Stimulated activated CD8-positive, alpha-beta memory T cell treated with anti-CD3 and anti-CD28 coated beads, Interleukin-4, amount 100 ng/mL, for 48 hours (primary cell): ENCODE measurements at places on chromosomes 6 and 20.
A peak's percentile ranks its signal among the peaks of the same experiment; 100 is the strongest.

DNA sequence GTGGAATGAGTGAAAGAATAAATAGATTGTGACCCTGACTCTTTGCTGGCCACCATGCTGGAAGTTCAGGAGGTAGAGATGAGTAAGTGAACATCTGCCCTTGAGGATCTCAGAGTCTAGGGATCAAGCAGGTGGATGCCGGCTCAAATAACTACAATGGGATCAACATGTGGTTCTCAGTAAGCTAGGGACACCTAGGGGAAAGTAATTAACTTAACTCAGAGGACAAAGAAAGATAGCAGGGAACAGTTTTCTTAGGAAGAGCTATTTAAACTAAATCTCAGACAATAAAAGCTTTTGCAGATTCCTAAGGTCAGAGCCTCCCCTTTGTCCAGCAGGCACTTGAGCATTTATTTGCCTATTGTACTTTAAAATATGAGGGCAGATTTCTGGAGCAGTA lies 29.1 kb downstream of the SLC13A3 start:
- no peak for DNase-seq

GRCh38 chr6:160523223-160523622 lies 140.9 kb downstream of the LPA start:
- peak; percentile 31 for DNase-seq

GRCh38 chr6:12223383-12223782 lies 66.8 kb upstream of the EDN1 start:
- no peak for DNase-seq

GRCh38 chr6:35259948-35260590 lies 534 bp downstream of the ZNF76 start:
- DNase-seq: peak; percentile 87

GRCh38 chr20:20343932-20344331 lies 24.0 kb upstream of the INSM1 start:
- DNase-seq: no peak

DNA sequence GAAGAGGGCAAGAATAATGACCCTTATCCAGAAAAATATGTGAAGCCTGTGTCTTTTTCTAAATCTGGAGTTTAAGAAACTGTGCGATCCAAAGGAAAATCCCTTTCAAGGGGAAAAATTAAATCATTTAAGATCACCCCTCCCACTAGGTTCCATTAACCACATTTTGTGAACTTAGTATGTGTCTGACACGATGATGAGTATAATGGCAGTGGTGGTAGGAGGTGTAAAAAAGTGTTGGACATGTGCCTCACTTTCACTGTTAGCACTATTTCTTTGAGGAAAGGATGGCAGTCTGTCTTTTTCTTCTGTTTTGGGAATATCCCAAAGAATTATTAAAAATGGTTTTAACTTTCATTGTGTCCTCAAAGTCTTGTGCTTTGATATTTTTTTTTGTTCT lies 392.3 kb upstream of the CITED2 start:
- DNase-seq: no peak

DNA sequence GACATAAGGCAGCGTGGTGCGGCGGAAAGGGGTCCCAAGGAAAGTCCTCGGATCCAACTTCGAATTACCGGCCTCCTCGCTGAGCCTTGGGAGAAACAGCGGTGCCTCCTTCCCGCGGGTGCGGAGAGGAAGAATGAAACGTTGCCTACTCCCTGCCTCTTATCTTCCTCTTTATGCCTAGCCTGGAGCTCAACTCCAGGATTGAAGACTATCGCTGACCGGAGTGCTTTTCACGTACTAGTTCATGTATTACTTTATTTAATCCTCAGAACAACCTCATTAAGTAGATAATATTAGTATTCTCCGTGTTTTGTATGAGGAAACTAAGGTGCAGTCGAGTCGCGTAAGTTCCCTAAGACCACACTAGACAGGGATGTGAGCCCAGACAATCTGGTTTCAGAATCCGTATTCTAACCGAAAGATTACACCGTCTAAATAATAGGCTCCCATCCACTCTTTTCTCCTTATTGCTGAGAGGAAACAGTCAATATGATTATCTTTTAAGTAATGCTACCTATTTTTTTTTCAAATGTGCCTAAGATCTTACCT lies 793 bp upstream of the PDSS2 start:
- DNase-seq: no peak

DNA sequence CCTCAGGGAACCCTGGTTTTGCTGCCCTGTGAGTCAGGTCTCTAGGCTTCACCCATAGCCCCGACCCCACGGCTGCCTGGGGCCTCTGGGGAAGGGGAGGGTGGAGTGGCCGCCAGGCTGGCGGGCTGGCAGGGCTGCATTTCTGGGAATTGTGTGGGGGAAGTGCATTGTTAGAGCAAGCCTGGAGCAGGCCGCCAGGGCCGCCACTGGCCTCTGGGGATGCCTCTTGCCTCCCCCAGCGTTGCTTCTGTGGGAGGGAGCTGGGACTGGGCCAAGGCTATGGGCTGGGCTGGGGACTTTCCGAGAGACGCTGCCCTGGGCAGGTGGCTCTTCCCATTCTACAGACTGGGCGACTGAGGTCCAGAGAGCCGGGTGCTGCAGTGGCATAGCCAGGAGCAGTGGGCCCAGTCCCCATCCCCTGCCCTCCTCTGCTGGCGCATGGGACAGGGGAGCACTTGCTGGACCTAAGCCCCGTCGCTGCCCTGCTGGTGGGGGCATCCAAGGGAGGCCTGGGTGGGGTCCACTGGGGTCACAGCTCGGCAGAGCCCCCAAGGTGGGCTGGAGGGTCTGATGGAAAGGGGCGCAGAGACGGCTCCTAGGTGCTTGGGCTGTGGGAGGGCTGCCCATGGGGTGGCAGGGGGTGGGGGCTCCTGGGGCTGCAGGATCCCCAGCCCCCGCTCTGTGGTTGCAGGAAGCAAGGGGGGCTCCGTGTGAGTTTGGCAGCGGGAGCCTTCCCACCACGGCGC lies 6.6 kb upstream of the SOX18 start:
- no peak for DNase-seq
